ENCODE measurements at places on chromosomes 11 and 22.

DNA sequence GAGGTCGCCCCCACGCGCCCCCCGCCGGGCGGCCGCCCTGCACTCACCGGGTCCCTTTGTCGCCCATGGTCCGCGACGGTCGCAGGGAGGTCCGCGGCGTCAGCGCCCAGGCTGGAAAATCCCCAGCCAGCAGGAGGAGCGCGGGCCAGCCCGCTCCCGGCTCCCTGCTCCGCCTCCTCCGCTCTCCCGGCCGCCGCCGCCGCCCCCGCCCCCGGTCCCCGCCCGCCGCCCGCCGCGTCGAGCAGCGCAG, at the start of gene ARRB1:
TSS of gene ARRB1 (minus strand) at position 121 of the 250 bp plus-strand sequence. CDS start at position 67, 54 bp downstream.
- H3K4me3 ChIP-seq, result peak within 1 kb of the TSS; percentile 75
- H3K36me3 ChIP-seq, result no peaks in the 10 kb centered on the region
- H3K27me3 ChIP-seq, result no peaks in the 10 kb centered on the region
- DNase-seq, result no peak
- peaks cover 58% of the 10 kb centered on the region for H3K4me1 ChIP-seq

DNA sequence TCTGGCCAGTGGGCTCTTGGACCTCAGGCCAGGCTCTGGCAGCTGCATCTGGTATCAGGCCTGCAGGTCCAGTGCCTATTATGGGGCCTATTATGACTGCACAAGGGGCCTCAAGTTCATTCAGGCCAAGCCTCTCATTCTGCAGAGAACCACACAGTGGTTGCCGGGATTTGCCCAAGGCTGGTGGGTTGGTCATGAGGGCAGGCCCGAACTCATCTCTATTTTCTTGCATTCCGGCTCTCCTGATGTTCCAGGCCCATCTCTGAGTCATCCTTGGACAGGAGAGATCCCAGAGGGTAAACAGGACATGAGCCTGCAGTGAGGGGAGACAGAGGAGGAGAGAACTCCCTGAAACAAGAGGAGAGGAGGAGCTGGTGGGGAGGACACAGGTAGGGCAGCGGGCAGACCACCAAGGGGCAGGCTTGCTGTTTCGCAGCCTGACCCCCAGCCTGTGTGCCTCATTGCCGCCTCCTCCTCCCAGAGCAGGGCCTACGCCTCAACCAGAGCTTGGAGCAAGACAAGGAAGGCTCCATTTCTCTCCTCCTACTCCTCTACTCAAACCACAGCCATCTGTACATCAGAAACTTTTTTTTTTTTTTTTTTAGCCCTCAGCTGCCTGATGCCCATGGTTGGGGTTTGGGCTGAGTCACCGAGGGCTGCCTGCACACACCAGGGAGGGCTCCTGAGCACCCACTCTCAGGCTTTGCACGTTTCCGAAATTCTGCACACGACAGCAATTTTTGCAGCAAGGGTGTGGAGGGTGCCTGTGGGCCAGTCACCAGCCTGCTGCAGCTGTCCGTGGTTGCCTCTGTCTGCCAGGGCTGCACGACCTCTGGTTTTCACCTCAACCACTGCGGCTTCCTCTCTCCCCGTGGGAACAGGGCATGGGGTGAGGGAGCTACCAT, 12.7 kb upstream of the TREH start:
- peak; percentile 68 for DNase-seq
- H3K4me3 ChIP-seq, result no peak overlapping the region
- H3K36me3 ChIP-seq, result no peaks in the 10 kb centered on the region
- no peak overlapping the region for H3K27ac ChIP-seq
- H3K27me3 ChIP-seq, result no peaks in the 10 kb centered on the region

DNA sequence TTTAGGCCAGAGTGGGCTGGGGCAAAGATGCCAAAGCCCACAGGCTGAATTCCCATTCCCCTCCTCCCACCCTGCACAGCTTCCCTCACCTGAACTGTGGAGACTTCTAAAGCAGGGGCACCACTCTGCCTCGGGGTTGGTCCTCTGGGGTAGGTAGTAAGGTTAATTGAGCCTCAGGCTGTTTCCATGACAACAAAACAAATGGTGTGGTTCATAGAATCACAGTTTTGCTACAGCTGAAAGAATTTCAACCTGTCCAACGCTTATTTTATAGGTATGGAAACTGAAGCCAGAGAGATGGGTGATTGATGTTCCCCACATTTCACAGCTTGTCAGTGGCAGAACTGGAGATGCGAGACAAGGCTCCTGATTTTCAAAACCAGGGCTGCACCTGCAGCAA, 109.5 kb downstream of the SNX19 start:
- no peak for DNase-seq
- H3K36me3 ChIP-seq, result no peaks in the 10 kb centered on the region
- no peaks in the 10 kb centered on the region for H3K4me1 ChIP-seq
- H3K27me3 ChIP-seq, result no peaks in the 10 kb centered on the region
- no peak overlapping the region for H3K27ac ChIP-seq
- H3K4me3 ChIP-seq, result no peak overlapping the region

DNA sequence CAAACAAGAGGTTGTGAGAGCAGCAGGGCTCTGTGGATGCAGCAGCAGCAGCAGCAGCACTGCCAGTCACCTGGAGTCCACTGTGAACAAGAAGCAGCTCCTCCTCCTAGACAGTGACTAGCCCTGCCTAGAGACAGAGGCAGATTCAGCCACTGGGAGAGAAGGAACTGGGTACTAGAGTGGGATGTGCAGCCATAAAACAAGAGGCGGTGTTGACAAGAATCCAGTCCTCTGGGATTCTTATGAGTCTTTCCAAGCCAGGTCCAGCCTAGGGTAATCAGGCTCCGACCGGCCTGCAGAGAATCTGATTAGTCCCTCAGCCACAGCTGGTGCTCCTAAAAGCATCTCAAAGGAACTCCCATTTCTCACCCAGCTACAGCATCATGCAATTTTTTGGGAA, 83.9 kb upstream of the USP47 start:
- no peak for DNase-seq
- H3K4me3 ChIP-seq, result no peak overlapping the region
- H3K27ac ChIP-seq, result no peak overlapping the region
- H3K36me3 ChIP-seq, result no peaks in the 10 kb centered on the region
- no peaks in the 10 kb centered on the region for H3K27me3 ChIP-seq
- H3K4me1 ChIP-seq, result no peaks in the 10 kb centered on the region

DNA sequence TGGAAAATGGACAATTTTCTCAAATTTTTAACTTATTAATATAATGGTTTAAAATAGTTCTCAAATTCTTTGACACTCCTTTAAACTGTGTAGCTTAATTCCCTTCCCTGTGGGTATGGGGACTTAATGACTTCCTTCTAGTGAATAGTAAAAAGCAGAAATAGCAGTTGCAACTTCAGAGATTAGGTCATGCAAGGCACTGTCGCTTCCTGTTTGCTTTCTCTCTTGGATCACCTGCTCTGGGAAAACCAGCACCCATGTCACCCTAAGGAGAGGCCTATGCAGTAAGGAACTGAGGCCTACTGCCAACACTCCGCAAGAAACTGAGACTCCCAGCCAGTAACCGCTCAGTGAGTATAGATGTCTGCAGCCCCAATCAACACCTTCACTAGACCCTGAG, 5.5 kb upstream of the PANX3 start:
- no peak overlapping the region for H3K27ac ChIP-seq
- H3K4me3 ChIP-seq, result no peak overlapping the region
- DNase-seq, result no peak
- H3K4me1 ChIP-seq, result no peaks in the 10 kb centered on the region
- no peaks in the 10 kb centered on the region for H3K36me3 ChIP-seq
- H3K27me3 ChIP-seq, result no peaks in the 10 kb centered on the region

- no peak overlapping the region for H3K4me3 ChIP-seq
- peaks cover 13% of the 10 kb centered on the region for H3K4me1 ChIP-seq
- peaks cover 30% of the 10 kb centered on the region for H3K36me3 ChIP-seq
- DNase-seq, result no peak
- H3K27ac ChIP-seq, result no peak overlapping the region
Measured at GRCh38 chr11:14451825-14452224, 47.8 kb downstream of the COPB1 start.

GRCh38 chr22:32466496-32466895, 2.2 kb upstream of the BPIFC start:
- no peaks in the 10 kb centered on the region for H3K4me1 ChIP-seq
- H3K27ac ChIP-seq, result no peak overlapping the region
- no peaks in the 10 kb centered on the region for H3K36me3 ChIP-seq
- H3K4me3 ChIP-seq, result no peak overlapping the region
- no peak for DNase-seq

DNA sequence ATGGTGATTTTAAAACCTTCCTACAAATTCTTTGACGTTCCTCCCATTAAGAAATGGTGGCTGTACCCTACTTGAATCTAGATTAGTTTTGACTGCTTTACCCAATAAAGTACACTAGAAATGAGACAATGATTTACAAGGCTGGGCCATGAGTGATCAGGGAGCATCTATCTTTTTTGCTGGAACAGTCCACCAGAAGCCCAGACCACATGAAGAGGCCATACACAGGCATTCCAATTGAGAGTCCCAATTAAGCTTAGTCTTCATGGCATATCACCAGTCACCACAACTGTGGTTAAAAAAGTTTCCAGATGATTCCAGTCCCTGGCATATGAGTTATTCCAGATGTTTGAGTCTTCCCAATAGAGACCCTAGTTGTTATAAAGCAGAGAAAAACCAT, 39.5 kb downstream of the FAM76B start:
- no peaks in the 10 kb centered on the region for H3K27me3 ChIP-seq
- H3K36me3 ChIP-seq, result no peaks in the 10 kb centered on the region
- no peak overlapping the region for H3K4me3 ChIP-seq
- H3K4me1 ChIP-seq, result no peaks in the 10 kb centered on the region
- no peak for DNase-seq

GRCh38 chr11:26943636-26944035, 50.3 kb upstream of the FIBIN start:
- H3K36me3 ChIP-seq, result no peaks in the 10 kb centered on the region
- no peaks in the 10 kb centered on the region for H3K4me1 ChIP-seq
- no peak overlapping the region for H3K27ac ChIP-seq
- no peaks in the 10 kb centered on the region for H3K27me3 ChIP-seq
- no peak for DNase-seq

GRCh38 chr11:69293819-69294505, at the start of gene MYEOV:
Gene MYEOV (plus strand): TSS chr11:69294155. CDS start chr11:69295355, 1,200 bp downstream.
- no peak within 1 kb of the TSS for H3K4me3 ChIP-seq
- no peaks in the 10 kb centered on the region for H3K36me3 ChIP-seq
- DNase-seq, result no peak
- no peaks in the 10 kb centered on the region for H3K27me3 ChIP-seq

GRCh38 chr11:62832336-62833234, at the start of gene TEX54:
Gene TEX54 (minus strand): TSS chr11:62832841.
- no peaks in the 10 kb centered on the region for H3K27me3 ChIP-seq
- H3K4me1 ChIP-seq, result peaks cover 39% of the 10 kb centered on the region
- DNase-seq, result peak; percentile 22
- H3K36me3 ChIP-seq, result peaks cover 66% of the 10 kb centered on the region

DNA sequence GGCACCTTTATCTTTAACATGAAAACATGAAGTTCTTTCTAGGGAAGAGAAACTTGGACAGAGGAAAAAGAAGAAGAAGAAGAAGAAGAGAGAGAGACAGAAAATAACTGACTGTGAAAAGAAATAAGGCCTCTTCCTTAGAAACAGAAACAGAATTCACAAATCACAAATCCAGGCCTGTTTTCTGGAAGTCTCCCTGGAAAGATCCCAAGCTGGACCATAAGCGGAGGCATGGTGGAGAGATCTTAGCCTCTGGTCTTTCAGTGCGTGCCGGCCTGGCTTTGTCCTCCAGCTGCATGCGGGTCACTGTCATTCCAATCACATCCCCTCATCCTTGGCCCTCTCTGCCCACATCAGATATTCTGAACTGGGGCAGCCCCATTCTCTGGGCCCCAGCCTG, 6.9 kb downstream of the FXYD6 start:
- DNase-seq, result no peak
- no peak overlapping the region for H3K4me3 ChIP-seq
- no peaks in the 10 kb centered on the region for H3K36me3 ChIP-seq
- peaks cover 4% of the 10 kb centered on the region for H3K27me3 ChIP-seq

DNA sequence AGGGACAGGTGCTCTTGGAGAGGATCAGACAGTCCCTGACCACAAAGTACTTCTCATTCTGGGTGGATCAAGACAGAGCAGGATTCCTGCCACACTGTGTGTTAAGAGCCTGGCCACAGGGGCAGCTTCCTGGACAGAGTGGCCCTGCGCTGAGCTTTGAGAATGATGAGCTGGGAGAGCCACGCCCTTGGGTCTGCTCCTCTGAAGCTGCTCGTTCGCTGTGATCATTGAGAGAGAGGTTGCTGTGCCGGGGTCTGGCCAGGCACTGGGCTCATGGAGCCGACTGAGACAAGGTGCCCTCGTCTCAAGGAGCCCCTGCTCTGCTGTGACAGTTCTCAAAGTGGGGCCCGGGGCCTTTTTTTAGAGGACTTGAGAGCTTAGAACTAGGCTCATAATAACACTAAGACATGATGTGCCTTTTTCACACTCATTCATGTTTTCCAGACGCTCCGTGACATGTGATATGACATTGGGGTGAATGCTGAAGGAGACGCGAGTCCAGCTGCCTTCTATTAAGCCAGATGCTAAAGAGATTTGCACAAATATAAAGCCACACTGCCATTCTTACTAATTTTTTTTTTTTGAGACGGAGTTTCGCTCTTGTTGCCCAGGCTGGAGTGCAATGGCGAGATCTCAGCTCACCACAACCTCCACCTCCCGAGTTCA, 1.6 kb upstream of the MFRP start:
- no peaks in the 10 kb centered on the region for H3K27me3 ChIP-seq
- no peaks in the 10 kb centered on the region for H3K36me3 ChIP-seq
- DNase-seq, result no peak
- no peaks in the 10 kb centered on the region for H3K4me1 ChIP-seq

GRCh38 chr11:100467821-100468508, 219.1 kb upstream of the ARHGAP42 start:
- peaks cover 2% of the 10 kb centered on the region for H3K4me1 ChIP-seq
- H3K27ac ChIP-seq, result no peak overlapping the region
- no peak overlapping the region for H3K4me3 ChIP-seq
- H3K27me3 ChIP-seq, result no peaks in the 10 kb centered on the region

DNA sequence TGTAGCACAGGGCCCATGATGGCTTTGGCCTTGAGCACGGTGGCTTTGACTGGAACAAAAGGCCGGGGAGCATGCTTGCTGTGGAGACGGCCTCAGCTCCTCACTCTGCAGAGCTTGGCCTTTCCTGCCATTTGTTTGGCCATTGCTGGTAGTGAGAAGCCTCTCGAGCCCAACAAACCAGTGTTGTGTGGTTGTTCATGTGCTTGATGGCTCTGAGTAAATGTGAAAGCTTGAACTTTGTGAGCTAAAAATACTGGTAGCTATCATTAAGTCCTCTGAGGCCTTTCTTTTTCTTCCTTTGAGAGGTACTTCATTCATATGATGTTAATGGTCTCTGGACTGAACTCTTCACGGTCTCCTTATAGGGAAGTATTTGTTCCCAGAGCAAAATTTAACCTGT, 39.6 kb downstream of the NAT10 start:
- peaks cover 100% of the 10 kb centered on the region for H3K36me3 ChIP-seq
- H3K4me3 ChIP-seq, result no peak overlapping the region
- no peak overlapping the region for H3K27ac ChIP-seq
- H3K4me1 ChIP-seq, result no peaks in the 10 kb centered on the region
- H3K27me3 ChIP-seq, result no peaks in the 10 kb centered on the region
- no peak for DNase-seq

- no peak overlapping the region for H3K27ac ChIP-seq
- H3K36me3 ChIP-seq, result no peaks in the 10 kb centered on the region
- H3K4me3 ChIP-seq, result no peak overlapping the region
- no peaks in the 10 kb centered on the region for H3K4me1 ChIP-seq
Measured at GRCh38 chr11:126871792-126872191, 128.8 kb downstream of the KIRREL3 start.

Data from heart left ventricle (tissue), 16 donors.